Stimulated activated CD4-positive, alpha-beta T cell treated with anti-CD3 and anti-CD28 coated beads, Interleukin-4, amount 100 ng/mL, for 48 hours (primary cell): ENCODE measurements at places on chromosomes 11 and 22.

GRCh38 chr11:67295846-67296245 lies 6.7 kb downstream of the ANKRD13D start:
- DNase-seq = no peak

DNA sequence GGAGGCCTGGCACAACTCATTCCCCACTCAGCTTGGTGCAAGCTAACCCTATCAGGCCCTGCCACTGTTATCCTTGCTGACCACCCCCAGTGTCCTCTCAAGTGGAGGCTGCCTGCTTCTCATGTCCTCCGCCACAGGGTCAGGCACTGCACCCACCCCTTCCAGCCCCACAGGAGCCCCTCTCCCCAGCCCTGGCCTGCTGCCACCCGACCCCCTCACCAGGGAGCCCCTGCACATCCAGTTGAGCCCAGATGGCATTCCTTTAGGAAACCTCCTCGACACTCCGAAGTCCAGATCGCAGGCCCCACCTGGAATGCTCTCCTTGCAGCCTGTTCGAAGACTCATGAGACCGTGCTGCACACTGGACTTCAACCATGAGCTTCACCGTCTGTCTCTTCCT lies 28.0 kb upstream of the IL17RA start:
- no peak for DNase-seq

- DNase-seq = no peak
Observed at GRCh38 chr11:38014405-38014804, 1416.4 kb upstream of the RAG2 start.

GRCh38 chr11:86678823-86679222 lies 6.4 kb upstream of the ME3 start:
- no peak for DNase-seq

- no peak for DNase-seq
Observed at GRCh38 chr11:20912922-20913512, 243.6 kb downstream of the NELL1 start.

GRCh38 chr22:17097701-17098100 lies 12.9 kb downstream of the IL17RA start:
- no peak for DNase-seq

- no peak for DNase-seq
Observed at GRCh38 chr11:2137202-2138067, 1.8 kb downstream of the IGF2 start.

DNA sequence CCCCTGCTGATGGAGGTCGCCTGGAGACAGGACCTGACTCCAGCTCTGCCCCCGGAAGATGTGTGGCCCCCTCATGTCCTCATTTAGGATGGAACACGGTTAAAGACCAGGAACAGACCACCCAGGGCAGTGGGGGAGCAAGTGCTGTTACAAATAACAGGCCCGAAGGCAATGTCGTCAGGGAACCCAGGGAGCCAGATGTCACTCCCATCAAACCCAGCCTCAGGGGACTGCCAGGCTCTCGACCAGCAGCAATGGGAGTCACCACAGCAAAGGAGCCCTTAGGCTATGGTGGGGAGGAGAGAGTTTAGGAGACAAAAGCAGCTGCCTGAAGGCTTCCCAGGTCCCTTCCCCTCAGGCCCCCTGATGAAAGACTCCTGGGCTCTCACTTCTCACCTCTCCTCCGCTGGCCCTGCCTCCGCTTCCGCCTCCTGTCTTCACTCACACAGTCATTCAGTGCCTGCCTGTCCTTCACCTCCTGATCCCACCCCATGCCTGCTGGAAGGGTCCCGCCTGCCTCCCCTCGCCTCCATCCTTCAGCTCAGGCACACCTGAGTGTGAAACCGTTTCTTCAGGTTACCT lies 4.4 kb downstream of the RPS19BP1 start:
- DNase-seq = no peak

DNA sequence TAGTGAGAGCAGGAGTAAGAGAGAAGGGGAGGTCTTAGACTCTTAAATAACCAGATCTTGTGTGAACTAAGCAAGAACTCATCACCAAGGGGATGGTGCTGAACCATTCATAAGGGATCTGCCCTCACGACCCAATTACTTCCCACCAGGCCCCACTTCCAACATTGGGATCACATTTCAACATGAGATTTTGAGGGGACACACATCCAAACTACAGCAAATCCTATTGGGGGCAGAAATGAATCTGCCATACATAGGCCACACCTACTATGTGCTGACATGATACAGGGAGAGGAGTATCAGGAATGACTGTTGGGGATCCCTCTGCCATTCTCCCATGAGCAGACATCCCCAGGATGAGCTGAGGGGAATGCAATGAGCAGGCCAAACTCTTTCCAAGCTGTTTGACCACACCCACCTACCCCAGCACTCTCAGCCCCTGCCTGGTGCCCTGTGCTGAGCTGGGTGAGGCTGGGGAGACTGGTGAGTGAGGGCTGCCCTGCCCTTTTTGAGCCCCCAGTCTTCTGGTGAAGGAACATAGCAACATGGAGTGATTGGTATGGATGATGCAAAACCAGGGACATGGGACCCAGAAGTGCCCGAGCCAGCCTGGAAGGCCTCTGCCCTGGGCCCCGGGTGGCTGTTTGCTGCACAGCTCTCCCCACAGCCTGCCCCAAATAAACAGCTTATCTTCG lies 1.2 kb upstream of the GTSE1 start:
- DNase-seq = no peak

DNA sequence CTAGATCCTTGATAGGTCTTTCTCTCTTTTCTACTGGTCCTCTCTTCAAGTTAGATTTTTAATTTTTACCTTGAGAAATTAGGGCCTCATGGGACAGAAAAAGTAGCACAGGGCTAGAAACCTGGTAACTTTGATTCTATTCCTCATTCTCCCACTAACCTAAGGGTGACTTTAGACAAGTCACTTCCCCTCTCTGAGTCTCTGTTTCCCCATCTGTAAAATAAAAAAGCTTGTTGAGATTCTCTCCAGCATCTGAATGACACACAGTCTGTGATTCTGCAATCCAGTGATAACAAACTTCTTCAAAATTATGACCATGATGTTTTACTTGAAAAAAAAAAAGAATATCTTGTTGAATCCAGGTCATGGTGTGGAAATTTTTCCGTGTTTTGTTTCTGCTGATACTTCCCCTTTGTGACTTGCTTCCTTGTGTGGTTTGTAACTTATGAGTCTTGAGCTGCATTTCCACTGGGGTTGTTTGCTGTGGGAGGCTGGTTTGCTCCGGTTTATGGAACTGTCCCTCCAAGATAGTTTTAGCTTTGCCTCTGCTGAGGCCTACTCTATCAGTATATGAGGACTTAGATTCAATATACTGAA lies 9.8 kb upstream of the MPEG1 start:
- no peak for DNase-seq

- DNase-seq = no peak
Observed at GRCh38 chr22:46399251-46400024, 63.9 kb downstream of the TRMU start.

DNA sequence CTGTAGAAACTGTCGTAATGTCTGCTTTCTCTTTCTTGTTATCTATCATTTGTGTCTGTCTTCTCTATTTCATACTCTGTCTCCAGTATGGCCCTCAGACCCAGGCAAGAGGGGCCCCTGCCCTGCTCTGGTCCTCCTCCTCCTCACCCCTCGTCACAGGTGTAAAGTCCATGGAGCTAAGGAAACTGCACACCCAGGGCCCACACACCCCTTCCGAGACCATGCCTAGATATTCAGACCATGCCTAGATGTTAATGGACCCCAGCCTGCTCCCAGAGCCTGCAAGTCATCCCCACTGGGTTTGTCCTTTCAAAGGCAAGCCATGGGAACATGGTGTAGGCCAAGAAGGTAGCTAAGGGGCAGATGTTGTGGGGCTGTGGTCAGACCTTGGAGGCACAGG lies 24.1 kb upstream of the ANO1 start:
- no peak for DNase-seq

DNA sequence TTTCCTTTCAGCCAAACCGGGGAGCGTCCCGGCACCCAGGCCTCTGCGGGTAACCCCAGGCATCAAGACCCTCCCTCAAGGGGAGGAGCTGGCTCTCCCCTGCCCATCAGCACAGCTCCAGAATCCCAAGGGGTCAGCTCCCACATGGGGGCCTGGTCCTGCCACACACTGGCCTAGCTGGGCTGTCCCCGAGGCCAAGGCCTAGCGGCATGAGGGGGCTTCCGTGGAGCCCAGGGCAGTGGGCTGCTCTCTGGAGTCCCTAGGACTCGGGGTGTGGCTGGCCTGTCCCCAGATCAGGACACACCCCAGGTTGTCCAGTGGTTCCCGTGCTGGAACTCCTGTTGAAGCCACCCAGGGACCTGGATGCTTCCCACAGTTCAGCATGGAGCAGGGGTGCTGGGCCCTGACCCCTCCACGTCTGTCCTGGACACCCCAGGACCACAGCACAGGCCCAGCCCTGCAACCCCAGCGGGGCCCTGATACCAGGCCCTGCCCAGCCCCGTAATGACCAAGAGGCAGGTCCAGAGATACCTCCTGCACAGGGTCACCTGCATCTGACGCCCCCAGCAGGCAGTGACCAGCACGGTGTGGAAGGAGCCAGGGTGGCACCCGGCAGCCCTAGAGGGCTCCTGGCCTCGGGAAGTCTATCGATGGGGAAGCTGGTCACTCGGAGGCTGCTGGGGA lies 5.5 kb downstream of the HRAS start:
- DNase-seq = no peak
